ENCODE measurements at places on chromosomes 5 and 9.

GRCh38 chr5:115209279-115209678, 39.6 kb upstream of the TRIM36 start:
- DNase-seq = peak; percentile 96

DNA sequence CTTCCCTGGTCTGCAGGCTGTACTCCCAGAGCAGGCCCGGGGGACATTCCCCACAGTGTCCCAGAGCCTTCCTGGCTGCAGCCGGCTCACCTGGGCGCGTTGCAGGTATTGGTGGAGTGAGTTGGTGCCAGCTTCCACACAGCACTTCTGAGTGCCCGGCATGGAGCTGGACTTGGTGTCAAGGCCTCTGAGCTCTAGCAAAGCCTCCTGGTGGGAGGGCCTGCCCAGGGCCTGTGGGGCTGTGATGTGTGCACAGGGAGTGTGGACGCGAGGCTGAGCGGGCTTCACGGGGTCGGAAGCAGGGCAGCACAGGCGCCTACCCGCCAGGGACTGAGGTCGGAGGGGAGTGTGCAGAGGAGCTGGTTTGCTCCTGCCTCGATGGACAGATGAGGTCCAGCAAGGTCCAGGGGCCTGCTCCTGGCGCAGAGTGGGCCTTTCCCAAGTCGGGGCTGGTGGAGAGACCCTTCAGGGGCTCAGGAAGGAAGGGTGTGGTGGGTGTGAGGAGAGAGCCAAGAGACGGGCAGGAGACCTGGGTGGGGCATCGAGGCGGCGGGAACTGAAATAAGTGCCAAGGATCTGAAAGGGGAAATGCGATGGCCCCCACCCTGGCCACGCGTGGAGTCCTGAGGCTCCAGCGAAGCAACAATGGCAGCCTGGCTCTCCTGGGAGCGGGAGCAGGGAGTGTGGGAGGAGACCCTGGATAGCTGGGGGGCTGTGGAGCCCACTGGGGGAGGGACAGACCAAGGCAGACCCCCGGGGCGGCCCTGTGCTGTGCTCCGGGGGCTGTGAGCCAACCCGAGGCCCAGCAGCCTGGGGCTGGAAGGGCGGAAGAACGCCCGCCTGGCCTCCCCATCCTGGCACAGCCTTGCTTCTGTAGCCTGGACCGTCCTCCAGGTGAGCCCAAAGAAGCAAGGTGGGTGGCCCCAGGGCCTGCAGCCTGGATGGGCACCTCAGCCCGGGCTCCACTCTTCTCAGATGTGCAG, 78.4 kb downstream of the RXRA start:
- DNase-seq = no peak

GRCh38 chr9:3151672-3152576, 308.0 kb upstream of the PUM3 start:
- no peak for DNase-seq

DNA sequence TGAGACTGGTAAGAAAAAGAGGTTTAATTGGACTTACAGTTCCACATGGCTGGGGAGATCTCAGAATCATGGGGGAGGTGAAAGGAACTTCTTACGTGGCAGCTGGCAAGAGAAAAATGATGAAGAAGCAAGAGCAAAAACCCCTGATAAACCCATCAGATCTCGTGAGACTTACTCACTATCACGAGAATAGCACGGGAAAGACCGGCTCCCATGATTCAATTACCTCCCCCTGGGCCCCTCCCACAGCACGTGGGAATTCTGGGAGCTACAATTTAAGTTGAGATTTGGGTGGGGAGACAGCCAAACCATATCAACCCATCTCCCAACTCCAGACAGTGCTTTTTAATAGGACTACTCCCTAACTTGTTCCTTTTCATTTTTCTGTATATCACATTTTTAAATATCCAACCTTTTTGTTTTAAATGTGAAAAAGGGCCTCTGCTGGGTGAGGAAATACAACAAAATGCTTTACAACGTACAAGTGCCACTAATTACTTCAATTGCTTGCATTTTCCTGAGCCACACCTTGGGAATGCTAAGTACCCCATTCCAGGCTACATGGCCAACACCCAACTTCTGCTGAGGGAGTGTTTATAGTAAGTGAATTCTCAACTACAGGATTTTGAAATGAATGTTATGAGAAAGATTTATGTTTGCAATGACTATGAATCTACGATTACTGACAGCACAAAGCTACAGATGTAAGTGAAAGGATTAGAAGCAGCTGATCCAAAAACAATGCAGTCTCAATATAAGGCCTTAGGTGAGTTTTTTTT, 294.1 kb upstream of the CD180 start:
- no peak for DNase-seq

- peak; percentile 23 for DNase-seq
These were observed 1.5 kb downstream of the PRRC2B start for GRCh38 chr9:131395157-131396098.

DNA sequence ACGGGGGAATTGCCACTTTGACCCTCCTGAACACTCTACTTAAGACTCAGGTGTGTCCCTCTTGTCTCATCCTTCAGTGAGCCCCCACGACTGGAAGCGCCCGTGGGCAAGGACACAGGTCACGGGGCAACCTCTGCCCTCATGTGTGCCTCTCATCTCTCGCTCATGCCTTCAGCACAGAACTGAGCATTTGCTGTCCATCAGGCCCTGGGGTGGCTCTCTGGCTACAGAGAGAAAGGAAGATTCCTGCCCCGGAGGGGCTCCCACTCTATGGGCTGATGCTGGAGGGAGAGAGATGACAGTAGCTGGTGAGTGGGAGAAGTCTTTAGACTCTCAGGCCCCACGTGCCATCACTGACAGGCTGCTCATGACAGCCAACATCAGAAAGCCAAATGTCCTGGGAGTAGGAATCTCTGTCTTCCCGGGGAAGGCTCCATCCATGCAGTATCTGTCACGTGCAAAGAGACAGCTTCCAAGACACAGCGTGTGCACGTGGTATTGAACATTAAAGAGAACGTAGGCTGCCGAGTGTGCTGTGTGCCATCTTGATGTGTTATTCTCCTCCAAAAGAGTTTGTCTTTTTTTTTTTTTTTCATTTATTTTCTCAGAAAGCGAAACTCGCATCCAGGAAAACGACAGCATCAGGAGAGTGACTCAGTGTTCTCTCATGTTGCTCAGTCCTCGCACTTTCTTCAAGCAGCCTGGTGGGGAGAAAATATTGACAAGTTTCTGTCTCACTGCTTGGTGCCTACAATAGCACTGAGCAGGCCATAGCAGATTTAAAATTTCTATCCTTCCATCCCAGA, 190.5 kb downstream of the GAS1 start:
- no peak for DNase-seq

- no peak for DNase-seq
These were observed 84.5 kb upstream of the FREM1 start for GRCh38 chr9:14994738-14995137.

- no peak for DNase-seq
These were observed 1060.6 kb upstream of the ACO1 start for GRCh38 chr9:31323726-31324444.

- DNase-seq = no peak
These were observed 837.7 kb upstream of the ZNF608 start for GRCh38 chr5:125584140-125584520.

GRCh38 chr9:78189001-78189400, 46.9 kb upstream of the CEP78 start:
- DNase-seq = no peak

DNA sequence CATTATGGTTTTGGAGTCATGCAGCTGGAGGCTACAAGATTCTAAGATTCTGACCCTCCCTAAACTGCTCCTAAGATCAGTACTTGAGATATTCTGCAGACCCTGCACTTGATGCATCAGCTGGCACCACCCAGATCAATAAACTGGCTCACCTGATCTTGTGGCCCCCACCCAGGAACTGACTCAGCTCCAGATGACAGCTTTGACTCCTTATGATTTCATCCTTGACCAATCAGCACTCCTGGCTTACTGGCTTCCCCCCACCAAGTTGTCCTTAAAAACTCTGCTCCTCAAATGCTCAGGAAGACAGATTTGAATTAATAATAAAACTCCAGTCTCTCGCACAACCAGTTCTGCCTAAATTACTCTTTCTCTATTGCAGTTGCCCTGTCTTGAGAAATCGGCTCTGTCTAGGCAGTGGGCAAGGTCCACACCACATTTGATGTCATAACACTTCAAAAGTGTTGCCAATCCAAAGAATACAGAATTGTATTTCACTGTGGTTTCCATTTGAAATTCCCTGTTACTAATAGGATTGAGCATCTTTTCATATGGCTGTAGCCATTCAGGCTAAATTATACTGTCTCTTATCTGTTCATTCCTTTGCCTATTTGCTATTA, 14.8 kb upstream of the SLC30A5 start:
- DNase-seq = no peak

GRCh38 chr5:77486344-77486962, 5.7 kb downstream of the WDR41 start:
- DNase-seq = no peak

DNA sequence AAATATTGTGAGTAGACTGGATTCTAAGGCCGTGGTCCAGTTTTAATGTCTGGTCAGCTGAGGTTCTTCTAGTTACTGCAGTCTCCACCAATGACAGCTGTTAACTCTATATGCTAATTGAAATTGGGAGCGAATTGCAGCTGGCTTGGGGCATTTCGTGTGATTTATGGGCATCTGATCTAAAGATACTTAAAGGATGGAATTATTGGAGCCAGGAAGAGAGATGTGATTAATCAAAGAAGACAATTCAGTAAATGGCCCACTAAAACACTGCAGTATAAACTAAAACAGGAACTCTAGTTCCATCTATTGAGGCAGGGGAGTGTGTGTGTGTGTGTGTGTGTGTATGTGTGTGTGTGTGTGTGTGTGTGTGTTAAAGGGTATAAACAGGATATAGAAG, 157.5 kb upstream of the IQGAP2 start:
- no peak for DNase-seq

DNA sequence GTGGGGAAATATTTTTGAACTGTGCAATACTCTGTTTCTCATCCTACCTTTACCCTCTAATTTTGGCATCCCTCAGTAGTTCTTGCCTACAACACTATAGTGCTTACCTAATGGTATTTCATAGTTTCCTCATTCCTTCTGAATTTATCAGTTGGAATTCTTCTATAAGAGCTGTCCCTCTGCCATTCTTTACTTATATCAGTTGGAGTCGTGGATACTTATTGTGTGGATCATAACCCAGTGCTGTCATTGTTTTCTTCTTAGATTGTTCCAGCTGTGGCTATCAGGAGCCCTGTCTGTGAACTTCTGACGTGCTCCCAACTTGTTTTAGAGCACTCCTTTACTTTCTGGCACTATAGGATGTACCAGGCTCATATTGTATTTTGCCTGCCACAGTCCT, 146.1 kb upstream of the OTULINL start:
- no peak for DNase-seq

DNA sequence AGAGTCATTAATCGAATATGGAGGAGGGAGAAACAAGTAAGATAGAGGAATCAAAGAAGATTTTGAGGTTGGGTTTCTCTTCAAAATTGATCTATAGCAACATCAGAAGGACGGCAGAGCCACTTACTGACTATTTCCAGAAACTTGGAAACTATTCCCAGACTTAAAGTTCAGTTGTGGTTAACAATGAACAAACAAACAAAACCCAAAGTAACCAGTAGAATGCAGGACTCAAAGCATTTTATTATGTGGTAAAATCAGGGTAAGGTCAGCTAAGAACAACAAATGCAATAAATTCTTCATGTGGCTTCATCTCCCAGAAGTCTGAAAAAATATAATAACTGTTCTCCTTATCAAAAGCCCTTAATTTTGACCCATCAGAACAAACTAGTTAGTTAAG, 54.9 kb upstream of the OSMR start:
- no peak for DNase-seq

- DNase-seq = no peak
These were observed 383.3 kb downstream of the OSTF1 start for GRCh38 chr9:75471549-75472114.

DNA sequence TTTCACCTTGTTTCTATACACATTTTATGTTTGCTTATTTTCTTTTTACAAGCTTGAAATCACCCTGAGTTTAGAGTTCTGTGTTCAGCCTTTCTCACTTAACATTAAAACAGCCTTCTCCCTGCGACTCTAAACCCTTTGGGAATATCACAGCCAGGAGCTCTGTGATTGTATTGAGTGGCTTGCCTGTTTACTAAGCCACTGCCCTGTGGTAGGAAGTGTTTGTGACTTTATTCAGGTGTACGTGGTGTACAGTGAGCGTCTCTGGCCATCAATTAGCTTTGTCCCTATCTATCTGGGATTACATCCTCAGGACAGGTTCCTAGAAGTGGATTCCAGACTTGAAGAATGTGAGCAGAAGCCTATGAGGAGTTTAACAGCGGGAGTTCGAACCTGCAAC, 11.0 kb upstream of the NEURL1B start:
- no peak for DNase-seq

- DNase-seq = no peak
These were observed 210.1 kb upstream of the CDH10 start for GRCh38 chr5:24854850-24855249.

DNA sequence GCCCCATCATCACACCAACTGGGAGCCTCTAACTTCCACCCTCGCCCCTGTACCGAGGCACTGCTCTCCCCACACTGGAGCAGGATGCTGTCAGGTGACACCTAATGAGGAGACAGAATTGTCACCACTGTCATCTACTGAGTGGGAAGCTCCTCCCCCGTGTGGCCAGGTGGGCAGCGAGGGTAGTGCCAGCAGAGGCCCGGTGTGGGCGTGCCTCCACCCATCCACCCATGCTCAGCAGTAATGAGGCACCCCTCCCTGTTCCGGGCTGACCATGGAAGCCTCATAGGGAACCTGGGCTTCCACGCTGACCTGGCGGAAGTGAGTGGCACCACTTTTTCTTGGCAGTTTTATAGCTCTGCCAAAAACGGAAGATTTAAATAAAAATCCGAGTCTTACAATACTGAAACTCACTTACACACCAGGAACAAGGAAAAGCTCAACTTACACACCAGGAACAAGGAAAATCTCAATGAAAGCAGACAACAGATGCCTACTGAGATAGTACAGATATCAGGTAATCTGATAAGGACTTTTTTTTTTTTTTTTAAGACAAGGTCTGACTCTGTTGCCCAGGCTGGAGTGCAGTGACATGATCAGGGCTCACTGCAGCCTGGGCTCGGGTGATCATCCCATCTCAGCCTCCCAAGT, 30.6 kb upstream of the ASS1 start:
- DNase-seq = no peak

- DNase-seq = no peak
These were observed 23.5 kb downstream of the NMRK1 start for GRCh38 chr9:75064307-75065025.

DNA sequence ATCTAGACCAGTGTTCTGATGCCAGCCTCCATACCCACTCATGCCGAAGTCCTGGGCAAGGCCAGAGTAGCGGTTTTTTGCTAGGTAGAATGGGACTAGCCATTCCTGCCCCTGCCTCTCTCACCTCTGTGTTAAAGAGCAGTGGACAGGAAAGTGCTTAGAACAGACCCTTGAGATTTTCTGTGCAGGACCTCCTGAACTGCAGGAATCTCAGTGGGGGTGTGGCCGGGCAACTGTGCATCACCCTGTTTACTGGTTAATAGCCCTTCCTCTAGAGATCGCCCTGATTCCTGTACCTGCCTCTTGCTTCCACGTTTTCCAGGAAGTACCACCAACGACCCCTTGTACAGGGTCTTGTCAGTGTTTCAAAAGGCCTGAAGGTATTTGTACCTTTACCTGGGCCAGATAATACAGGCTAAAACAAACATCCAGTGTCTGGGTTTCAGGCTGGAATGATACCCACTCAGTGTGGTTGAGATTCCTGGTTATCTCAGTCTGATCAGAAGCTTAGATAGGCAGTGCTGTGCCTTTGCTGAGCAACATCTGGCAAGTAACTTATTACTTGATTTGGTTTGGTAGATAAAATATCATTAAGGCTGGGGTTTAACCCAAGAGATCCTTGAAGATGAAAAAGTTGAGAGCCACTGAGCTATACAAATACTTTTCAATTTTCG, 65.9 kb downstream of the RGS3 start:
- DNase-seq = no peak

Measured in AML-193 (cell line).